Activated CD8-positive, alpha-beta T cell treated with anti-CD3 and anti-CD28 coated beads, Interleukin-2, amount 10 ng/mL, durations not matched to agents 7 days and 5 days (primary cell): ENCODE measurements at places on chromosomes 12 and 14. TPM values are rescaled to one million over a fixed set of nuclear protein-coding genes. Genes with fewer than 3 reads are reported as not detected.

GRCh38 chr14:97387252-97387874 is 590.2 kb downstream of the VRK1 start:
- no peak overlapping the region for H3K27ac ChIP-seq
- H3K27me3 ChIP-seq, result peaks cover 9% of the 10 kb centered on the region
- H3K36me3 ChIP-seq, result no peaks in the 10 kb centered on the region
- H3K4me3 ChIP-seq, result no peak overlapping the region

DNA sequence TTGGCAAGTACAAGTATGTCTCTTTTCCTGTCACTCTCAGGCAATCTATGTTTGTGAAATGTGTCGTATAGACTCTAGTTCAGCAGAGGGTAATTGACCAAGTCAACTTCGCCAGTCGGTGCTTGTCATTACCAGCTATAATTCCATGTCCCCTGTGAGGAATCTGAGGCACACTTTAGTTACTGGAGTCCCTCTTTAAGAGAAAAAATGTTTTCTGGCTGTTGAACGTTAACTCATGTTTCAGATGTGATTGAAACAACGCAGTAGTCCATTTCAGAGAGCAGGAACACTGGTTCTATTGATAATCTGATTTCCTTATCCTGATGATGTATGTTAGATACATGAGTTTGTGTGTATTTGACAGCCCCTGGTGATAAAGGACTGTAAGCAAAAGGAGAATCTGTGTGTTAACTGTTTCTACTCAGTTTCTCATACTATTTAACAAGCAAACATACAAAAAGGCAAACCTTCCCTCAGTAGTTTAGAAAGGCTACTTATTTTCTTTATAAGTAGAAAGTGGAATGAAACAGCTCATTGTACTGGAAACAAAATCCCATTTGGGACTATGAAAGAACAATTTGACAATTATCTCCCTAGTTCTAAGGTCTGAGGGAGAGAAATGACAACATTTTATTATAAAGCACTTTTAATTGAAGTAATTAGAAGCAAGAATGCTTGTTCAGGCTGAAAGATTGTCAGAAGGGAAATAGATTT is 161.1 kb upstream of the TRHDE start:
- no peak overlapping the region for H3K4me3 ChIP-seq
- no peak for DNase-seq
- H3K36me3 ChIP-seq, result no peaks in the 10 kb centered on the region
- no peaks in the 10 kb centered on the region for H3K27me3 ChIP-seq
- no peaks in the 10 kb centered on the region for H3K4me1 ChIP-seq
- no peak overlapping the region for H3K27ac ChIP-seq

GRCh38 chr12:52828156-52828555 is 6.0 kb downstream of the KRT79 start:
- H3K4me3 ChIP-seq, result no peak overlapping the region
- no peaks in the 10 kb centered on the region for H3K36me3 ChIP-seq
- DNase-seq, result no peak
- H3K27ac ChIP-seq, result no peak overlapping the region
- peaks cover 8% of the 10 kb centered on the region for H3K4me1 ChIP-seq
- no peaks in the 10 kb centered on the region for H3K27me3 ChIP-seq

GRCh38 chr14:70830998-70831781 is 21.9 kb upstream of the MAP3K9 start:
- H3K27me3 ChIP-seq, result peaks cover 2% of the 10 kb centered on the region
- no peak for DNase-seq
- H3K4me1 ChIP-seq, result no peaks in the 10 kb centered on the region
- no peak overlapping the region for H3K27ac ChIP-seq
- H3K36me3 ChIP-seq, result peaks cover 2% of the 10 kb centered on the region

DNA sequence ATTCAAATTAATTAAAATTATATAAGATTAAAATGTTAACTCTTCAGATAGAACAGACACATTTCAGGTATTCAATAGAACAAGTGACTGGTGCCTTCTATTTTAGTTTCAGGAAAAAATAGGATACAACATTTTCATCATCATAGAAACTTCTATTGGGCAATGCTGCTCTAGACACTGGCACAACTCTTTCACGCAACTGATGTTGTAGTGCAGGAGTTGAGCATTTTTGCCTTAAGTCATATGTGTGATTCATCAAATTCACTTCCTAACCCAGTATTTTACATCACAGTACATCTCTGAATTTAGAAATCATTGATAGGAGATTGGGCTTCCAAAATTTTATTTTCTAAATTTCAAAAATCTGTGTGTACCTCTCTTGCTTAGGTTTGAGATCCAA is 215.4 kb upstream of the DIO2 start:
- H3K36me3 ChIP-seq, result no peaks in the 10 kb centered on the region
- H3K4me3 ChIP-seq, result no peak overlapping the region
- no peaks in the 10 kb centered on the region for H3K4me1 ChIP-seq
- no peak for DNase-seq
- no peak overlapping the region for H3K27ac ChIP-seq
- no peaks in the 10 kb centered on the region for H3K27me3 ChIP-seq

DNA sequence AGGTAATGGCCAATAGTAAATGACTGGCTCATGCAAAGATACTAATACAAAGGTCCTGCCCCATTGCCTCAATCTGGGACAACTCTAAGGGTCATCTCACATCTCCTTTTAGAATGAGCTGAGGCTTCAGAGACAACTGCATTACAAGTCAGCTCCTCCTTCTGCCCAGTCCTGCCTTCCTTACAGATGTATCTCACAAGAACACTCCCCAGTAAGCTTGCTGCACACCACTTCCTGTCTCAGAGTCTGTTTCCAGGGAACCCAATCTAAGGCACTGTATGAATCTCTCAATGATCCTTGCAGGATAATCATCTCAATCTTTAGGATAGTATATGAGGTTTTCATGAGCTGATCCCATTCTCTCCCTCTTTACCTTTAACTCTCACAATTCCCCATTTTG is 57.8 kb upstream of the ZDHHC17 start:
- H3K36me3 ChIP-seq, result no peaks in the 10 kb centered on the region
- H3K27ac ChIP-seq, result no peak overlapping the region
- no peak for DNase-seq
- H3K27me3 ChIP-seq, result peaks cover 2% of the 10 kb centered on the region
- H3K4me1 ChIP-seq, result peaks cover 6% of the 10 kb centered on the region

DNA sequence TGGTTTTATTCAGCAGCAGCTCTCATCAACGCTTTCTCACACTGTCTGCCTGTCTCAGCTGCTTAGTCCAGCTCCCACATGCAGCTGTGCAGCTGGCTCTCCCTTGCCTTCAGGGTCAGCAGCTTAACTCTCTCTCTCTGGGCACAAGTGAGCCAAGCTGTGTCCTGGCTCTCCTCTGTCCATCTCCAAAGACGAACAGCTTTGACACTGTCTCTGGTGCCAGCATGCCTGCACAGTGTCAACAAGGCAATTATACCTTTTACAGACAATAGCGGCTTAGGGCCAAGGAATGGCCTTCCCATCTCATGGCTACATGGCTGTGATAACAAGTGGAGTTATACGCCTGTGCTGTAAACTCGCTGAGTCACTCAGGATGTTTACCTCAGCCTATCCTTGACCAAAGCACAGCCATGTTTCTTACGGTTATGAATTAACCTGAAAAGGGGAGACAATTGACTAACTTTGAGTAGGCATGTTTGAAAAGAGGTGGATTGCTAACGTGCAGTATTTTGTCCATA is 38.4 kb upstream of the MANSC4 start:
- DNase-seq, result no peak
- H3K4me3 ChIP-seq, result no peak overlapping the region
- peaks cover 31% of the 10 kb centered on the region for H3K4me1 ChIP-seq
- H3K27me3 ChIP-seq, result peaks cover 6% of the 10 kb centered on the region
- no peak overlapping the region for H3K27ac ChIP-seq

- no peak overlapping the region for H3K27ac ChIP-seq
- H3K4me1 ChIP-seq, result no peaks in the 10 kb centered on the region
- H3K36me3 ChIP-seq, result no peaks in the 10 kb centered on the region
- no peak overlapping the region for H3K4me3 ChIP-seq
Observed at GRCh38 chr14:24418492-24418873, 11.0 kb downstream of the CBLN3 start.

DNA sequence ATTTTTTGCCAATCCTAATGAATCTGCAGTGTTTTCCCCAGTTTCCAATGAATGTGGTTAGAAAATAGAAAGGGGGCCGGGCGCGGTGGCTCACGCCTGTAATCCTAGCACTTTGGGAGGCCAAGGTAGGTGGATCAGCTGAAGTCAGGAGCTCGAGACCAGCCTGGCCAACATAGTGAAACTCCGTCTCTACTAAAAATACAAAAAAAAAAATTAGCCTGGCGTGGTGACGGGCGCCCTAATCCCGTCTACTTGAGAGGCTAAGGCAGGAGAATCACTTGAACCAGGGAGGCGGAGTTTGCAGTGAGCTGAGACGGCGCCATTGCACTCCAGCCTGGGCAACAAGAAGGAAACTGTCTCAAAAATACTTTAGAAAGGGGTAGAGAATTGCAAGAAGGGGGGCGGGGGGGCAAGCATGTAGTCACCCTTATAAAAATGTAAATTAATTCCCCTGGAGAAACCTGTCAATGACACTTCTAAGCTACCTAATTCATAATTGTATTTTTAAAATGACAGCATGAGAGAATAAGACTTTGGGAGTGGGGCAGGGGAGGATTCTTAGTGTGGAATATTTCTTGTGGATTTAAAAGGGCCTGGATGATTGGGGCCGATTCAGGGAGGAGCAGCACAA is 1.7 kb downstream of the KLHDC2 start:
- H3K4me1 ChIP-seq, result peaks cover 29% of the 10 kb centered on the region
- no peak for DNase-seq
- H3K4me3 ChIP-seq, result peak overlapping the region; percentile 98
- H3K36me3 ChIP-seq, result peaks cover 10% of the 10 kb centered on the region
- H3K27ac ChIP-seq, result peak overlapping the region; percentile 99

- H3K4me3 ChIP-seq, result no peak overlapping the region
- no peaks in the 10 kb centered on the region for H3K36me3 ChIP-seq
- no peak overlapping the region for H3K27ac ChIP-seq
- H3K4me1 ChIP-seq, result no peaks in the 10 kb centered on the region
- no peak for DNase-seq
Observed at GRCh38 chr14:57828713-57829112, 37.2 kb downstream of the SLC35F4 start.

GRCh38 chr14:96252999-96253539 is 2.9 kb upstream of the BDKRB1 start:
- no peak overlapping the region for H3K27ac ChIP-seq
- H3K4me3 ChIP-seq, result no peak overlapping the region
- H3K36me3 ChIP-seq, result no peaks in the 10 kb centered on the region
- peaks cover 7% of the 10 kb centered on the region for H3K27me3 ChIP-seq
- H3K4me1 ChIP-seq, result no peaks in the 10 kb centered on the region
- no peak for DNase-seq

- H3K27ac ChIP-seq, result no peak within 1 kb of the TSS
- no peaks in the 10 kb centered on the region for H3K36me3 ChIP-seq
- H3K4me1 ChIP-seq, result no peaks in the 10 kb centered on the region
- DNase-seq, result no peak
- H3K27me3 ChIP-seq, result no peaks in the 10 kb centered on the region
Observed at GRCh38 chr12:6124411-6125309, at the start of gene VWF. VWF (minus strand) TSS chr12:6124670; CDS start chr12:6123196, 1,474 bp downstream.

GRCh38 chr12:1348606-1349005 is 245.8 kb downstream of the FBXL14 start:
- H3K36me3 ChIP-seq, result no peaks in the 10 kb centered on the region
- H3K4me3 ChIP-seq, result no peak overlapping the region
- H3K27ac ChIP-seq, result no peak overlapping the region
- peaks cover 3% of the 10 kb centered on the region for H3K4me1 ChIP-seq

GRCh38 chr12:50057000-50057841 is at the start of gene ASIC1:
ASIC1 (plus strand) TSS chr12:50057596; CDS start chr12:50058767, 1,171 bp downstream.
- H3K36me3 ChIP-seq, result peaks cover 15% of the 10 kb centered on the region
- H3K27ac ChIP-seq, result peak within 1 kb of the TSS; percentile 94
- peak within 1 kb of the TSS; percentile 83 for H3K4me3 ChIP-seq
- H3K4me1 ChIP-seq, result peaks cover 55% of the 10 kb centered on the region

GRCh38 chr14:105488781-105489541 is 2.1 kb upstream of the TEDC1 start:
- H3K4me1 ChIP-seq, result peaks cover 38% of the 10 kb centered on the region
- peaks cover 17% of the 10 kb centered on the region for H3K36me3 ChIP-seq
- no peaks in the 10 kb centered on the region for H3K27me3 ChIP-seq
- peak overlapping the region; percentile 86 for H3K4me3 ChIP-seq

DNA sequence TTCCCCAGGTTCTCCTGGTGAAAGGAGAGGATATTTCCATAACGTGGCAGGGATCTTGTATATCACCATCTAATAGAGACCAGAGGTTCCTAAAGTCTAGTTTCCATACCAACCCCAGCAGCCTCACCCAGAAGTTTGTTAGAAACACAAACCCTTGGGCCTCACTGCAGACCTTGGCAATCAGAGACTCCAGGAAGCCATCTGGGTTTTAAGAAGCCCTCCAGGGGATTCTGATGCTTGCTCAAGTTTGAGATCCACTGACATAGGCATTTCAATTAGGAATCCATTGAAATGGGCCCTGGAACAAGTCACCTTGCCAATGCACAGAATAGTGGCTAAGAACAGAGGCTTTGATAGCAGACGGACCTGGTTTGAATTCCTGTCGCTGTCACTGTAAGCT is 2.2 kb upstream of the CMKLR1 start:
- H3K36me3 ChIP-seq, result no peaks in the 10 kb centered on the region
- no peak overlapping the region for H3K27ac ChIP-seq
- H3K27me3 ChIP-seq, result peaks cover 36% of the 10 kb centered on the region
- H3K4me3 ChIP-seq, result no peak overlapping the region

GRCh38 chr14:35632676-35633075 is 98.7 kb downstream of the INSM2 start:
- H3K4me3 ChIP-seq, result no peak overlapping the region
- H3K4me1 ChIP-seq, result no peaks in the 10 kb centered on the region
- H3K36me3 ChIP-seq, result peaks cover 20% of the 10 kb centered on the region
- H3K27ac ChIP-seq, result no peak overlapping the region
- H3K27me3 ChIP-seq, result no peaks in the 10 kb centered on the region
- DNase-seq, result no peak

GRCh38 chr14:88493392-88494185 is 61.2 kb downstream of the PTPN21 start:
- no peak for DNase-seq
- peaks cover 3% of the 10 kb centered on the region for H3K4me1 ChIP-seq
- peaks cover 6% of the 10 kb centered on the region for H3K27me3 ChIP-seq
- no peak overlapping the region for H3K27ac ChIP-seq
- no peaks in the 10 kb centered on the region for H3K36me3 ChIP-seq
- no peak overlapping the region for H3K4me3 ChIP-seq

TFCP2 gene
- 38.8 TPM for total RNA-seq

FOXN3 gene
- total RNA-seq, result 72.7 TPM

KRT79 gene
- not detected for total RNA-seq

CLEC4C gene
- total RNA-seq, result not detected

CFAP54 gene
- 0.18 TPM for total RNA-seq

CCDC88C gene
- 153 TPM for total RNA-seq

OR4K13 gene
- not detected for total RNA-seq
